ENCODE measurements at places on chromosomes 3 and 15.

DNA sequence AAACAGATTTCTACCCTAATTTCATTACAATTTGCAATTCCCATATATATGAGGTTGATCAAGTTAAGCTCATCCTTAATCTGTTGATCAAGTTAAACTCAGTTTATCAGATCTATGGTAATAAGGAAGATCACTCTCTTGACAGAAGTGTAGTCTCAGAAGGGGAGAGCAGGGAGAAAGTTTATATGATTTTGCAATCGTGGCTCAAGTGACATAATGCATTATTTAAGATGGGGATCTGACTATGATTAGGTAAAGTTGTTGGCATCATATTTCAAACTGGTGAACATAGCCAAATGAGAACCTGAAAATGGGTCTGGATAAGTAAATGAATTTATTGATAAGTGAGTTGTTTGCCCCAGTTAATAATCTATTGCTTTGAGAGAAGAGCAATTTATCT is 995.3 kb downstream of the OTOL1 start:
- no peaks in the 10 kb centered on the region for H3K36me3 ChIP-seq
- H3K27ac ChIP-seq = no peak overlapping the region
- H3K27me3 ChIP-seq = no peaks in the 10 kb centered on the region
- no peak overlapping the region for H3K4me3 ChIP-seq

- peaks cover 2% of the 10 kb centered on the region for H3K27me3 ChIP-seq
- DNase-seq = no peak
- H3K27ac ChIP-seq = no peak overlapping the region
- H3K36me3 ChIP-seq = no peaks in the 10 kb centered on the region
- H3K4me3 ChIP-seq = no peak overlapping the region
- H3K4me1 ChIP-seq = no peaks in the 10 kb centered on the region
Observed at GRCh38 chr3:131602011-131602779, 99.4 kb upstream of the MRPL3 start.

GRCh38 chr3:184685646-184686045 is 26.2 kb downstream of the MAGEF1 start:
- DNase-seq = no peak
- no peak overlapping the region for H3K27ac ChIP-seq
- H3K4me3 ChIP-seq = no peak overlapping the region
- H3K36me3 ChIP-seq = no peaks in the 10 kb centered on the region

- H3K4me1 ChIP-seq = peaks cover 7% of the 10 kb centered on the region
- DNase-seq = no peak
- peaks cover 13% of the 10 kb centered on the region for H3K27me3 ChIP-seq
- H3K27ac ChIP-seq = no peak overlapping the region
- H3K4me3 ChIP-seq = no peak overlapping the region
Observed at GRCh38 chr15:45732662-45733061, 97.8 kb downstream of the SQOR start.

GRCh38 chr3:112101916-112102315 is 15.7 kb downstream of the C3orf52 start:
- peaks cover 11% of the 10 kb centered on the region for H3K4me1 ChIP-seq
- DNase-seq = no peak
- no peaks in the 10 kb centered on the region for H3K27me3 ChIP-seq
- H3K4me3 ChIP-seq = no peak overlapping the region

GRCh38 chr3:177307826-177308225 is 110.5 kb upstream of the TBL1XR1 start:
- no peak overlapping the region for H3K4me3 ChIP-seq
- no peaks in the 10 kb centered on the region for H3K27me3 ChIP-seq
- no peaks in the 10 kb centered on the region for H3K36me3 ChIP-seq
- H3K4me1 ChIP-seq = peaks cover 4% of the 10 kb centered on the region
